Fibroblast of villous mesenchyme (primary cell): ENCODE measurements at places on chromosomes 6 and 20. TPM values are rescaled to one million over a fixed set of nuclear protein-coding genes. Genes with fewer than 3 reads are reported as not detected.

DNA sequence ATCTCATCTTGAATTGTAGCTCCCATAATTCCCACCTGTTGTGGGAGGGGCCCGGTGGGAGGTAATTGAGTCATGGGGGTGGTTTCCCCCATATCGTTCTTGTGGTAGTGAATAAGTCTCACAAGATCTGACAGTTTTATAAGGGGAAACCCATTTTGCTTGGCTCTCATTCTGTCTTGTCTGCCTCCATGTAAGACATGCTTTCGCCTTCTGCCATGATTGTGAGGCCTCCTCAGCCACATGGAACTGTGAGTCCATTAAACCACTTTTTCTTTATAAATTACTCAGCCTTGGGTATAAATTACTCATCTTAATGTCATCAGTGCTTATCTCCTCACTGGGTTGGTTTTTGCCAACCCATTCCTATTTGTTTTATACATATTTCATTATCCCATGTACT lies 142.0 kb upstream of the GMDS start:
- DNase-seq = no peak

GRCh38 chr6:21461844-21462518 lies 131.6 kb upstream of the SOX4 start:
- DNase-seq = no peak

- DNase-seq = peak; percentile 51
These were observed 22.4 kb upstream of the SNX9 start for GRCh38 chr6:157800420-157801237.

GRCh38 chr20:13017235-13017634 lies 8.5 kb downstream of the SPTLC3 start:
- DNase-seq = peak; percentile 33

DNA sequence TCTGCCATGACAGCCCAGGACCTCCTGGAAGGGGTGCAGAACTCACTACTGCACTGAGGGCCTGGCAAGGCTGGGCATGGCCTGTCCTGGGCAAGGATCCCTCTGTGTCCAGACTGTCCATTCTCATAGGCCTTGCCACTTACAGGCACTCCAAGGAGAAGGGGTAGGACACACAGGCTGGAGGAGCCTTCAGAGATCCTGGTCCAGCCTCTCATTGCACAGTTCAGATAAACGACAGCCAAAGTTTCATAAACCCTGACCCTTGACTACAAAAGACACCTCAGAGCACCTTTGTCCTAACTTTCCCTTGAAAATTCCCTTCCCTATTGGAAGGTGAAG lies 19.6 kb downstream of the TGM3 start:
- no peak for DNase-seq

DNA sequence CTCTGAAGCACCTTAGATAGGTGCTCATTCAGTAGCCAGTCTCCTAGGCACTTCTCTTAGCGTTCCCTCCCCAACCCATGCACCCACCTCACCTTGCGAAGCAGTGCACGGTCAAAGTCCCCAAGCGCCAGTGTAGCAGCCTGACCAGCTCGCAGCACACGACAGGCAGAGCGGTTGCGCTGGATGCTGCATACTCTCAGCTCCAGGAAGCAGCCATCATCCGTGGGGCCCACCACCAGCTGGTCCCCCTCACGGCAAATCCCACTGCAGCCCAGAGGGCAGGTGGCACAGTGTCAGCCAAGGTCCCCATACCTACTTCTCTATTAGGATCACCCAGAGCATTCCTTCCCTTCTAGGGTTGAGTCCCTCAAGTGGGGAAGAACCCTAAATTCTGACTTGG lies 6.5 kb downstream of the GTPBP2 start:
- no peak for DNase-seq

GRCh38 chr6:38720295-38720694 lies 5.2 kb downstream of the DNAH8 start:
- peak; percentile 32 for DNase-seq

DNA sequence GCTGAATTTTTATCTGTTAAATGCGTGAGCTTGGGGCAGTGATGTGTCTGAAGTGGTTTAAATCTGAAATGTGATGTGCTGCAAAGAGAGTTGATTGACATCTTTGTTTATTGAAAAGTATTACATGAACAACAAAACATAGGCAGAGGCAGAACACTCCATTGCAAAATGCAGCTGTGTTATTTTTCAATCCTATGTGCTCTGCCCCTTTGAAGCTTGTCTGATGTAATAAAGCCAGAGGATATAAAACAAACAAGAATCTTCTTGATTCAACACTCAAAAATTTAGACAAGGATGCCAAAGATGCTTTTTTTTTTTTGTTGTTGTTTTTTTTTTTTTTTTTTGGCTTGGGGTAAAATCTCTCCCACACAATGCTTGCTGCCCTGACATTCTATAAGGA lies 482.4 kb upstream of the MMS22L start:
- DNase-seq = no peak

DNA sequence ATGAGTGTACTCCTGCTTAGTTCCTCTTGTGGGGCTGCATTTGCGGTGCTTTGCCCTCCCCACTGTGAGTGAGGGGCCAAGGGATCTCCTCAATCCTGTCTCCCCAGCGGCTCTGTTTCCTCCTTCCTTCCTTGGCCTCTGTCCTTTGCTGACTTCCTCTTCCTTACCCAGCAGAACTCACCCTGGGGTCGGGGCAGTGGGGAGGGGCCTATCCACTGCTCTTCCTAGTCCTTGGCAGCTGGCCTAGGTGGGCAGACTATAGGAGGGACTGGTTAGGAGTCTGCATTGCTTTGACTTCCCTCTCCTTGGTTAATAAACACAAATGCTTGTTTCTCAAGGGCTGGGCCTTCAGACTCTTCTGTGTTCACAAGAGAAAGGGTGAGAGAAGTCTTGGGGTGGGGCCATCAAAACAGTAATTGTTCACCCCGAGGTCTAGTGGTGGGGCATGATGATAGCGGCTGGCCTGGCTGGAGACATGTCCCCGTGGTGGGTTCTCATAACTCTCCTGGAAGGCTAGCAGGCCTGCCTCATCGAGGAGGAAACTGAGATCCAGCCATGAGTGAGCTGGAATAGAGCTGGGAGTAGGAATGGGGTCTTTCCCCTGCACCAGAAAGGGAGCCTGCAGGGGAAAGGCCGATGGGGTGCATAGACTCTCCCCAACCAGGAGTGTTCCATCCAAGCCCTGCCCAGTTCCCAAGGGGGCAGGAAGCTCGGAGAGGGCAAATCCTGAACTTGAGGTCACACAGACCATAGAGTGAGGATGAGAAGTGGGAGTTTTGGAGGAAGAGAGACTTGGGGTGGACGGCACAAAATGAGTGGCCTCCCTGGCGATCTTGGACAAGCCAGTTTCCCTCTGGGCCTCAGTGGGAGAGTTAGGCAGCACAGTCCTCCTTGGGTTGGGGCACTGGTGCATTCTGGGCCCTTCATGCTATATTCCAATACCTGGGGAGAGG lies 12.7 kb downstream of the FAM110A start:
- DNase-seq = no peak

- no peak for DNase-seq
These were observed 45.4 kb downstream of the RPF2 start for GRCh38 chr6:111027219-111027618.

DNA sequence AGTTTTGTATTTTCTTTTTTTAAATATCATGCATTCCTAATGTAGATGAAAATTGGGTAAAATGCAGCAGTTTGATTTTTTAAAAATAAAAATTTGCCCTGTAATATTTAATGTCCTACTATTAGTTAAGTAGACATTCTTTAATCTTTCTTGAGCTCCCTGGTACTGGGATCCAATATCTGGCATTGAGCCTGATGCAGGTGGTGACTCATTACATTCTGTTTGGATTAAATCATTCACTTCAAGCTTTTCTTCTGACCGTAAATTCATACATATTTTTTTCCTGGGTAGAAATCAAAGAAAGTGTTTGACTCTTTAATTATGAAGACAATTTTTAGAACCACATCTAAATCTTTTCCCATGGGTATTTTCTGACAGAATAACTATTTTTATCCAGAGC lies 768.8 kb upstream of the SLC35B3 start:
- peak; percentile 25 for DNase-seq

DNA sequence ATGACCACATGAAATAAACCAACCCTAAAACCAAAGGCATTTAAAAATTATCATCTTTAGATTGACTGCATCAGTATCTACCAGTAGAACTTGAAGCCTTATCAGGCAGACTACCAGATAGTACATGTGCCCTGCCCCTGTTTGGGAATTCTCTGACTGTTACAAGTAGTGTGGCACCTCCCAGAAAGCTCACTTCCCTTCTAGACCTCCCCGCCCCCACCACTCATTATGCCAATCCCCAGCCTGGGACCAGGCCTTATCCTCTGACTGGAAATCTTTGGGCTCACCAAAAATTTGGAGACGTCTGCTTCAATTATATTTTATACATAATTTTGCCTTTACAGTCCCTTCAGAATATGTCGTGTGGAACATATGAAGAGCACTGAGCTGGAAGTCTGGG lies 155.6 kb downstream of the TFAP2B start:
- no peak for DNase-seq

GRCh38 chr6:125207956-125208355 lies 54.4 kb downstream of the TPD52L1 start:
- DNase-seq = no peak

- no peak for DNase-seq
These were observed 290.2 kb downstream of the UTRN start for GRCh38 chr6:144575327-144575726.

DNA sequence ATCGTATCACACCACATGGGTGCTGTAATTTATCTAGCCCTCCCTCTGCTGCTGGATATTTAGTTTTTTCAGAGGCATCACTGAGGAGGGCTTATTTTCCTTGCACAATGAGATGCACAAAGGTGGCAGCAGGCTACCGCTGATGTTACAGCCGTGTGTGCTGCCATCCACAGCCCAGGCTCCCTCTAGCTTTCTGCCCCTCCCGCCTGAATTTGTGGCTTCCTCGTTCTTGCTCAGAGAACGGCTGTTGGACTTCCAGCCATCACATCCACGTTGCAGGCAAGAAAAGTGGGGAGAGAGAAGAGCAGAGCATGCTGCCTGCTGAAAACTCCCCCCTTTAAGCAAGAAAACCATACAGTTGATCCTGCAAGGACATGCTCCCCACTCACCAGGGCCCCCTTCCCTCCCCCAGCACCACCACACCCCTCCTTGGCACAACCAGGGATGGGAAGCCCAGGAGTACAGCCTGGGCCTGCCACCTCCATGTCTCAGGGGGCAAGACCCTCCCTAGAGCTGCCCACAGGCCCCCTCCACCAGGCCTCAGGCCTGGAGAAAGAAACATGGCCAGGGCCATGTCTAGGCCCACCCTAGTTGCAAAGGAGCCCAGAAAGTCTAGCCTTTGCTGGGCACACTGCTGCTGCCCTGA lies 102.6 kb downstream of the MRPL14 start:
- no peak for DNase-seq

DNA sequence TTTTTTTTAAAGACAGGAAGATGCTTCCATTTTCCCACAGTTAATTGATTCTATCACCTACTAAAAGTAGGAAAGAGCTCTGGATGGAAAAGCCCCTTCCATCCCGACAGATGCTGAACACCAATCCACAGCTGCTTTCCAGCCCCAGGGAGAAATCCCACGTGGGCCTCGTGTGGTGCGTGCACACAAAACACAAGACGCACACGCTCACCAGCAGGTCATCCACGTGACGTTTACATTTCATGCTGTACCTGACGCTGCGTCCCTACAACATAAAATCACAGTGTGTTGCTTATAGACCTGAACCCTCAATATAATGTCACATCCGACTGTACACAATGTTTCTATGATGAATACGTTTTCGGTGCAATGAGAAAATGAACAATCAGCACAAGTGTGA lies 50.2 kb upstream of the DACT2 start:
- no peak for DNase-seq

DNA sequence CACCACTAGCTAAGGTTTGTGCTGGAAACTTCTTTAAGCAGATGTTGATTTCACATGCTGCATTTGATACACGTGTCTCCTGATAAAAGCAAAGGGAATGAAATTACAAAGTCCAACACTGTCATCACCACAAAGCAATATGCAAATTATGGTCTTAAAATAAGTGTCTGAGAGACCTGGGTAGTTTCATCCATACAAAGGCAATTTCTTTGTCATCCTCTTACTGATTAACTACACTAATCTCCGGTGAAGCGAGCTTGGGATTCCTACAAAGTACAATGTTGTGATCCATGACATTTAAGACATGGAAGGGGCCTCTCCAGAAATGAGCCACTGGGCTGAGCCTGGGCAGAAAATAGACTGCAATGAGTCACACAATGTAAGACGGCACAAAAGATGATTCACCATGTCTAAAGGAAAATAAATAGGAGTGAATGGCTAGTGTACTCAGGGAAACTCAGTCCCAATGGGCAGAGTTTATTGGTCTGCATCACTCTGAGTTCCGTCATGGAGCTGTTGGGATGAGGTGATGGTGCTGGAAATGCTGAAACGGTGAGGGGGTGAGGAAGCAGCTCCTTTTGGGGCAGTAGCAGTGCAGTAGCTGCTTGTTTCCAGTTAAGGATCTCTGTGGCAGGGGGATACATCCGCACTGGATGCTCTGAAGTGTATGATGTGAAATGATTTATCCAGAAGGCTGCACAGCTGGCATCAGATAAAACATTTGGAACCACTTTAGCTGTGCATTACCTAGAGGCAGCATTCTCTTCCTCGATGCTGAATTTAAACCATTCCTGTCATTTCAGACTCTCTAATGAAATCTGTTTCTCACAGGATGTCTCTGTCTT lies 103.3 kb downstream of the IBTK start:
- peak; percentile 88 for DNase-seq

DNA sequence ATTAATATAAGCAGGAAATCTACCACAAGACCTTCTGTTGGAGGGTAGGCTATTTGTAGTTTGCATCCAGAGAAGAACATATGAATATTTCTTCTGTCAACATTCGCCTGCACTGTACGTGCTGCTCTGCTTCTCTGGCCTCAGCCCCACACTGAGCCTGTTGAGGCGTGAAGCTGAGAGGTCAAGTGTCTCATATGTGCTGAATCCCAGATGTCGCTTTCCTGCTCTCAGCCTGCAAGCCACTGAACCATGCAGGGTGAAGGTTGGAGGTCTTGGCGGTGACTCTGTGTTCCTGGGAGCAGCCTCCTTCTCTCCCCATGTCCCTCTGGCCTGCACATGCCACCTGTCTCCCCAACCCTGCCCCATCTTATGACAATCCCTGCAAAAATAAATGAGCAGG lies 83.6 kb downstream of the TMEM170B start:
- DNase-seq = no peak

- DNase-seq = peak; percentile 49
These were observed 40.5 kb downstream of the DSE start for GRCh38 chr6:116411284-116411623.

GRCh38 chr6:106074146-106074545 lies 12.0 kb upstream of the PRDM1 start:
- DNase-seq = no peak

DNA sequence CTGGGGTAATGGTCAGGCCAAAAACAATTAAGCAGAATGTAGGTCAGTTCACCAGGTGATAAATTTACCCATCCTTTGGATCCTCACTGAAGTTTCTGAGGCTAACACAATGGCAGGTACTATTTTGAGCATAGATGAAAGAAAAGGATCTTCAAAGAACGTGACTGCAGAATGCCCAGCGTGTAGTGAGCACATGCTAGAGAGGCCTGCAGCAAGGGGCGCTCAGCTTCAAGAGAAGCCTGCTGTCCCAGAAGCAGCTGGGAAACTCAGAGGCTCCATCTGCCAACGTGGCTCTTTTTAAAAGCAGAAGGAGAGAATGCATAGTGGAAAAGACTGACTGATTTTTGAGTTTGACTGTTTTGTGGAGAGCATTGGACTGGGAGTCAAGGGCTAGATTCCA lies 57.4 kb downstream of the CD83 start:
- DNase-seq = no peak

- DNase-seq = no peak
These were observed 64.9 kb upstream of the OR14J1 start for GRCh38 chr6:29236634-29237033.

GRCh38 chr6:13355999-13356785 lies 27.9 kb upstream of the TBC1D7 start:
- no peak for DNase-seq

TTLL9 gene
- not detected in 2 replicates for total RNA-seq

RIPOR3 gene
- total RNA-seq = 28.1 and 29.3 TPM in 2 replicates

SOX12 gene
- total RNA-seq = 6.0 and 6.8 TPM in 2 replicates
